Stimulated activated naive CD8-positive, alpha-beta T cell treated with anti-CD3 and anti-CD28 coated beads, Interleukin-15, amount 100 ng/mL, for 72 hours (primary cell): ENCODE measurements at places on chromosomes 2 and 18.

DNA sequence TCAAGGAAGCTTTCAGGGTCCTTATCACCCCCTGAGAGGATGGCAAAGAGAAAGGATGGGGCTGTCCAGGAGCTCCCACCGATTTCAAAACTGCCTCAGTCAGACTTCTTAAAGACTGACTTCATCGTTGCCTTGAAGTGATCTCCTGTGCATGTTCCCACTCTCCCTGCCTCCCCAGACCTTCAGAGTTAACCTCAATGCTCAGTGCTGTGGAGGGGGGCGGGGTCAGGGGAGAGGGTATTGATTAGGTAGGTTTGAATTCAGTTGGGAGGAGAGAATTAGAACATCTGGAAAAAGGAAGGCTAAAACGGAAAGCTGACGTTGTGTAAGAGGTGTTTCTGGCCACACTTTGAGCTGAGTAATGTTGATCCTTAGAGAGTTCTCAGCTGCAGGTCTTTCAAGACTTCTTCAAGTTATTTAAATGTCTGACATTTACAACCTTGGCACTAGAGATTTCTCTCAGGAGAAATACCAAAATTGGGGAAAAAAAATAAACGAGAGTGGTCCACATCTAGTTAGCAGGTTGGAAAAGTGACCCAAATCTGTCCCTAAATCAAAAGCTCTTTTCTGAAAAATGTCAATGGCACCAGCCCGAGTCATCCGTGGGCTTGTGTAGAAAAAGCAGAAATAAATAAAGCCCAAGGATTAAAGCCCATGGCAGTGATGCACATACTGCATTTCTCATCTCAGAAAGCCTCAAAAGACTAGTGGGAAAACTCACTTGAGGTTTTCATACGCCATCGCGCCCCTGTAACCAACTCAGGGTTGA lies 134.7 kb upstream of the EPAS1 start:
- no peak for DNase-seq

DNA sequence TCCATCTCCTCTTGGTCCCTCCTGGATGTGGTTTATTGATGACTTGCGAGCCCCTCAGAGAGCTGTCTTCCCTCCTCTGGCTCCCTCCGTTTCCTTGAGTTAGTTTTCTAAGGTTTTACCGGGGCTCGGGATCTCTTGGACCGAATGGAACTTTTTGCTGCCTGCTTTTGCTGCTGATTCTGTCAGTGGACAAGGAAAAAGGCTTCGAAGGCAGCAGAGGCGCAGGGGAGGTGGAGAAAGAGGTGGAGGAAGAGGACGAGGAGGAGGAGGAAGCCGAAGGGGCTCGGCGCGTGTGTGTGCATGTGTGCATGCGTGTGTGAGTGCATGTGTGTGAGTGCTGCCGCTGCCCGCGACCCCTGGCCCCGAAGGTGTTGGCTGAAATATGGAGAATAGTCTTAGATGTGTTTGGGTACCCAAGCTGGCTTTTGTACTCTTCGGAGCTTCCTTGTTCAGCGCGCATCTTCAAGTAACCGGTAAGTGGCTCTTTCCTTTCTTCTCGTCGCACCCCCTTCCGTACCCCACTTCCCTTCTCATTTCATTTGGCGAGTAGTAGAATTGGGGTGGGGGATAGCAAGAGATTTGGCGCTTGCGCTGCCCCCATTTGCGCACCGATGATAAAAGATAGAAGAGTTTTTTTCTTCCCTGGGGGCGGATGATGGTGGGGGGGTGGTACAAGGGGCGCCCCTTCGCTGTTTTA lies 557 bp downstream of the DCC start:
- no peak for DNase-seq

GRCh38 chr2:10289891-10290290 lies 12.8 kb upstream of the HPCAL1 start:
- DNase-seq = no peak

DNA sequence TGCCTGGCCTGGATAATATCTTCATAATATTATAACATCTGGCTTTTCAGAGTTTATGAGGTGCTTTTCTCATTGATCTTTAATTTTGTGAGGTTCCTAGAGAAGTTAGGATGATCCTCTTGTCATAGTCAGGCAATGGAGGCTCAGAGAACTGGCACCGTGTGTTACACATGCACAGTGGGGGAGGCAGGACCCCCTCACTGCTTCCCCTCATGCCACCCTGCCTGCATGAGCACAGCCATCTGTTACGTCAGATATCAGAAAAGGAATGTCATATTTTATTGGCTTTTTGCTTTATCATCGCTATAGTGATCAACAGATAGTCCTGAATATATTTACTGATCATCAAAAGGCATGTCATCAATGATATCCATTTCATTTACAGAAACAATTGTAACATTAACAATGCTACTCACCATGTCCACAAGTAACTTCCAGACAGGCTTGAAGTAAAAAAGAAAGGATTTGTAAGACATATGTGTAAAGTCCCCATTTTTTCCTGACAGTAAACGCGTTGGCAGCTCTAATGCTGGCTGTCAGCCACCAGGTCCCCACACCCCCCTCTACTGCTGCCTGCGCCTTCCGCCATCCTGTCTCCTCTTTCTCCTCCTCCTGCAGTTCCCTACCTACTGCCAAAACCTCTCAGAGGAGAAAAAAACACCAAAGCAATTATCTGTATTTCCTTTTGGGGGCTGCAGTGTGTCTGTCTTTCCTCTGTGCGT lies 18.8 kb downstream of the ENOSF1 start:
- no peak for DNase-seq

DNA sequence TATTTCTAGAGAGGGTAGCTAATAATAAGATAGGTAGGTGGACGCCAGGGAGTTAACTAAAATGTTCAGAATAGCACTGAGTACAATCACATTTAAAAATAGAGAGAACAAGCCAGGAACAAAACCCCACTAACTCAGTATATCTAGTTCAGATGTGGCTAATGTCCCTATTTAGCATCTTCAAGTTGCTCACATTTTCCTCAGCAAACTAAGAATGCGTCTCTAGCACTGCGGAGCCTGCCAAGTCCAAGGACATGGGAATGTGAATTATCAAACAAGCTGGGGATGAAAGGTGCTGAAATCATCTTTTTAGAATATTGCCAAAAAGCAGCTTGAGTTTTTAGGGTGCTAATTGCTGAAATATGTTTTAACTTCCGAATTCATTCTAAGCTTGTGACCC lies 398.5 kb upstream of the FIGN start:
- DNase-seq = no peak

GRCh38 chr2:231387904-231388724 lies 7.4 kb upstream of the B3GNT7 start:
- DNase-seq = no peak

GRCh38 chr2:85388878-85389538 lies 21.2 kb downstream of the CAPG start:
- DNase-seq = no peak

GRCh38 chr2:143704451-143705106 lies 575.4 kb downstream of the ARHGAP15 start:
- DNase-seq = no peak

DNA sequence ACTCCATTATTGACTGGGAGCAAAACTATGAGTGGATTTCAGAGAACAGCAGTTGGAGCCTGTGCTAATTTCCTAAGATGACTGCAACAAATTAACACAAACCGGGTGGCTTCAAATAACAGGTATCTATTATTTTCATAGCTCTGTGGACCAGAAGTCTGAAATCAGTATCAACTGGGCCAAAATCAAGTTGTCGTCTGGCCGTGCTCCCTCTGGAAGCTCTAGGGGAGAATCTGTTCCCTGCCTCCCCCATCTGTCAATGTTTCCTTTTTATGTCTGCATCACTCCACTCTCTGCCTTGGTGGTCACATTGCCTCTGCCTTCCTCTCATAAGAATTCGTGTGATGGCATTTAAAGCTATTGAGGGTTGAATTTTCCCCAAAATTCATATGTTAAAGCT lies 269.8 kb downstream of the TMX3 start:
- DNase-seq = no peak

DNA sequence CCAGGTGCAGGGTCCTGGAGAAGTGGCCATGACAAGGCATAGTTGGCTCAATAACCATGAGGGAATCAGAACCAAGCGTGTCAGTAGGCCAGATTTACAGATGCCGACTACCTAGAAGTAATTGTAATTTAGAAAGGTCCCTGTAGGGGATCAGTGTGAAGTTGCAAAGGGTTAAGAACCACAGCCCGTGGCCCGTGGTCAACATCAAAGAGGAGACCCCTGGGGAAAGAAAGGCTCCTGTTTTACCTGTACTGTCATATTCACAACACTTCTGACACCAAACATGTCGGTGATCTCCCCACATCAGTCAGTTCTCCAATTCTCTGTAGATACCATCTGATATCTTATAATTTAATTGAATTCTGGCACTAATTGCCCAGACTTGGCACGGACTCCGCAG lies 31.0 kb downstream of the SP100 start:
- DNase-seq = peak; percentile 55

DNA sequence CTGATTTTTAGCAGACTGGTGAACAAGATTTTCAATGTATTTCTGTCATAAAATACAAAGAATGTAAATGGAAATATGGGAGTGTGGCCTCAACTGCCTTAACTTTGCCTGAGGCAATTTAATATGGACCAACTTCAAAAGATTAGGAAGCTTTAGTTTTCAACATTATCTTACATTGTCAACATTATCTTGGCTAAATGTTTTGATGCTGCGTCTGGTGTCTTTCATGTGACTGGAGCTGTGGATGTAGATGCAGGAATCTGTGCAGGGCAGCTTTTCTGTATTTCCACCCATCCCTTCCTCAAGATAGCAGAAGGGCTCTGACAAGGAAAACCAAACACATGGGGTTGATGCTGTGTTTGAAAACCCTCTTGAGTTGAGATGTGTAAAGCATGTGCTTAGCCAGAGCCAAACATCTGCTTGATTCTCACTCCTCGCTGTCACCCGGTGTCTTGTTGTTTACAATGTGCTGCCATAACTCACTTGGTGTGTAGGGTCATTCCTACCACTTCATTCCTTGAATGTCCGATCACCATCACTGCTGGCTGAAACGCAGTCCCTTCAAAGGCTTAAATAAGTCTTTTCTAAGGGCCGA lies 33.0 kb downstream of the COPS8 start:
- no peak for DNase-seq

- DNase-seq = peak; percentile 62
Observed at GRCh38 chr18:35580701-35581539, 620 bp upstream of the GALNT1 start.

DNA sequence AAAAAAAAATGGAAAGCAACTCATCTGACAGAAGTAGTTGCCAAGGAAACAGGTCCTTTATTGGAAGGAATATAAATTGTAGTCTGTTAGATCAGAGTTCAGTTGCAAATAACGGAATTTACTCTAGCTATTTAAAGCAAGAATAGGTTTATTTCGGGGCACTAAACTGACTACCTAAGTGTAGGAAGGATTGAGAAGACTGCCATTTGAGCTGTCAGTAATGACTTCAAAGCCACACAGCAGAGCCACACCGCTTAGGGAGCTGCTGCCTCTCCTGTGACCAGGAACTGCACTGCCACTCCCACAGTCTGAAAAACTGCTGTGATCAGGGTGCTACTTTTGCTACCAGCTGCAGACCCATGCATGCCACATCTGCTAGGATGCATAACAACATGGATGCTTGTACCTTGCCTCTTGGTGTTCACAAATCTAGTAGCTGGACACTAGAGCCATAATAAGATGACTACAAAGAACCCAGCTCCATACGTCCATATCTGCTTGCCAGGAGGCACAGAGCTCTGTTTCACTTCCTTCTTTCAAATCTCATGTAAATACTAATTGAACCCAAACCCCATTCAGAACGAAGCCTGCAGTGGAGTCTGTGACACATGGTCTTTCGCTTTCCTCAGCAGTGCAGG lies 2.2 kb downstream of the DSG2 start:
- no peak for DNase-seq

DNA sequence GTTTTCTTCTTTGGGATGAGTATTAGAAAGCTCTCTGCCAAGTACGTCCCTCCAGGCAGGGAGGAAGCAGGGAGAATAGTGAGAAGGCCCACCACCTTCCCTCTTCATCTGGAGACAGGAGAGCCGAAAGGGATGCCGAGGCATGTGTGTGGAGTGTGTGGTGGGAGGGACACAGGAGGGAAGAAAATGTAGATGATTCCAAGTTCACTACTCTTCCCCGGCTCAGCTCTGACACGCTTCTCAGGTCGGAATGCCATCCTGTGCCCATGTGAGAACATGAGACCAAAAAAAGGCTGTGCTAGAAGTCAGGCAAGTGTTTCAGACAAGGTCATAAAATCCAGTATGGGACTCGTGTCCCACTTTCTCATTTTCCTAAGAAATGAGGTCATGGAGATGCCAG lies 47.4 kb downstream of the GYPC start:
- DNase-seq = no peak

DNA sequence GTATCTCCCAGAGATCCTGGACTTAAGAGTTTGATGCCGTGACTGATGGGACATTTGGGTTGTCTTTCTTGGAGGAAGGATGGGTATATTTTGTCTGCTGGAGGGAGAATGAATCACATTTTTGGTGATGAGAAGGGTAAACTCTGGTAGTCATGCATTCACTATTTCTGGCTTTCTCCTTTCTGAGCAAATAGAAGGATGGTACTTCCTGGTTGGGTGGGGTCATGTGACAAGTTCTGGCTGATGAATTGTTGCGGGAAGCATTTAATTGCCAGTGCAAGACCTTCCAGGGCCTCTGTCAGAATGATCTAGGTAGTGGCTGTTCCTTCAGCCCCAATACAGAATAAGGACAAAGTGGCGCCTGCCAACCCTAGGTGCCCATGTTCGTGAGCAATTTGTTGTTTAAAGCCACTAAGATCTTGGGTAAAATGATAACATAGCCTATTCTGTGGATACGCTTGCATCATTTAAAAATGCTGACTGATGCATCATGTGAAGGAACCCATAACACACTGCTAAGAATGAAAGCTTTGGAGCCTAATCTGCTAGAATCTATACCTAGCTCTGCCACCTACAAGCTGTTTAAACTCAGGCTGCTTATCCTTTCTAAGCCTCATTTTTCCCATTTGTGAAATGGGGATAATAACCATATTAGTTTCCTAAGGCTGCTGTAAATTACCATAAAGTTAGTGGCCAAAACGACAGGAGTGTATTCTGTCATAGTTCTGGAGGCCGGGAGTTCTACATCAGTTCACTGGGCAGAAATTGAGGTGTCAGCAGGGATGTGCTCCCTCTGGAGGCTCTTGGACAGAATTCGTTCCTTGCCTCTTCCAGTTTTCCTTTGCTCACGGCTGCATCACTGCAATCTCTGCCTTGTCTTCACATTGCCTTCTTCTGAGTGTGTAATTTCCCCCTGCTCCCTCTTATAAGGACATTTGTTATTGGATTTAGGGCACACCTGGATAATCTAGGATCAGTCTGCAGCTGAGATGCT lies 281.3 kb downstream of the AGPS start:
- no peak for DNase-seq

DNA sequence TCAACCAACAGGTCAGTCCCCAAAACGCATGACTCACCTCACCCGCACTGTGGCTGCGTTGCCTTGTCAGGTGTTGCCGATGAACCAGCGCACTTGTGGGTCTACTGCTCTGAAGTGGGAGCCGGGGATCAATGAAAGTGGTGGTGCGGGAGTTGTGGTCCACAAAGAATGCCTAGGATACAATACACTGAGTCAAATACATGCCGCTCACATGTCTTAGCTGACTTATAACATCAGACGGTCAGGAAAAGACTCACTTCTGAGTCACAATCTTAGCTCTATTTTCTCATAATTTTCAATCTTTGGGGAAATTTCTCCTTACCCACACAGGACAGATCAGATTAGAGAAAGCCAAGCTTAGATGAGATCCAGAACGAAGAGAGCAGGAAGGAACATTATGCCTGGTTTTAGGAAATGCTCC lies 107.1 kb upstream of the STK17B start:
- no peak for DNase-seq
